ENCODE measurements at places on chromosomes 6 and 20.
A peak's percentile ranks its signal among the peaks of the same experiment; 100 is the strongest.

GRCh38 chr20:39278230-39278788 is 316.2 kb downstream of the DHX35 start:
- no peak for DNase-seq

GRCh38 chr6:135464634-135465033 is 32.9 kb downstream of the AHI1 start:
- peak; percentile 38 for DNase-seq

- peak; percentile 60 for DNase-seq
These were observed 92.1 kb upstream of the NEDD9 start for GRCh38 chr6:11324453-11325015.

DNA sequence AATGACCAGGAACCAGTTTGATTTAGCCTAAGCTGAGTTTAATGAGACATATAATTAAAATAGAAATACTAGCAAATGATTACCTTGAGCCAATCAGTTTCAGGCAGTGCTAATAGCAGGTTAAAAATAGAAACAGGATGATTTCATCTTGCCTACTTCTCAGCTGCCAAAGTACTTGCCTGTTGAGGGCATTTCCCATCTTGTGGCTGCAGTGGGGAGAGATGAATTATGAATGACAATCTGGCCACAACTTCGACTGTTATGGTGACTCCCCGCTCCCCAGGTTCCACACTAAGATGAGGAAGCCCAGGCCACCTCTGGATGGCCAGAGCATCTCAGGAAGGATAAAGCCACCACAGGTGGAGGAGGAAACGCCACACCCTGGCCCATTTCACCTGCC is 31.3 kb downstream of the MBOAT1 start:
- no peak for DNase-seq

GRCh38 chr6:169172456-169172855 is 81.2 kb downstream of the THBS2 start:
- DNase-seq = no peak

GRCh38 chr6:36641543-36641942 is 37.0 kb upstream of the CDKN1A start:
- no peak for DNase-seq

DNA sequence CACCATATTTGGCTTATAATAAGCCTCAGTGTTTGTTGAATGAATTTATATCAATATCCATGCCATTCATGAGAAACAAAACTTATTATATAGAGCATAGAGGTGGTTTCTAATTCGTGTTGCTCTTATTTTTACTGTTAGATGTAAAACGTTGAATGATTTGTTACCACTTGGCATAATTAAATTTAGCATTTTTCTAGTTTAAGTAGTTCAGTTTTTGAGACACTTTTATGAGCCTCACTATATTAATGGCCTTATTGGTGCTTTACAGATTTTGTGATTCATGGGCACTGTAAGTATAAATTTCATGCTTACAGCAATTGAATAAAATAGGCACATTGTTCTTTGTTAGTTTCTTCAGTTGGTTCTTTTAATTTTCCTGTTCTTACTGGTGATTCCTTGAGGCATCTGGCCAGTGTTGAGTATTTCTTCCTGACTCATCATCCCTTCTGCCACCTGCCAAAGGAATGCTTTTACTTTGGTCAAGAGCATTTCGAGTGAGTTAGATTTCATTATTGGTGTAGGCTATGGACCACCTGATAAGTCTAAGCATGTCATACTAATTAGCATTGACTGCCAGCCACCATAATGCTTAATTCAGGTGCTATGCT is 34.8 kb downstream of the CDKAL1 start:
- no peak for DNase-seq

- DNase-seq = no peak
These were observed 108.5 kb downstream of the PRND start for GRCh38 chr20:4830259-4830658.

GRCh38 chr6:9062596-9062995 is 627.3 kb upstream of the SLC35B3 start:
- DNase-seq = no peak

GRCh38 chr6:84798257-84798656 is 33.9 kb upstream of the TBX18 start:
- DNase-seq = no peak

DNA sequence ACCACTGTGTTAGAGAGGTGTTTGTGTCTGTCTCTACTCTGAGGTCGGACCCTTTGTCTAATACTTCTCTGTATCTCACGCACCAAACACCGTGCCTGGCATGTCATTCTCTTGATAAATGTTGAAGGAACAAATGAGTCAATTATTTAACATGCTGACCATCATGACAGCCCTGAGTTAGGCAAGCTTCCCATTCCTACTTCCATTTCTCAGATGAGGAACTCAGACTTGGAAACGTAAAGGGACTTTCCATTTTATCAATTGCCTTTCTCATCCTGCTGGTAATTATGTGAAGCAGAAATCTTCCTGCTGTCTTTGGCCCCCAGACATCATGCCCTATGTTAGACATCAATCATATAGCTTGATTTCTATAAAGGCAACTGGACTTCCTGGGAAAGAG is 227.0 kb upstream of the ECI2 start:
- no peak for DNase-seq

DNA sequence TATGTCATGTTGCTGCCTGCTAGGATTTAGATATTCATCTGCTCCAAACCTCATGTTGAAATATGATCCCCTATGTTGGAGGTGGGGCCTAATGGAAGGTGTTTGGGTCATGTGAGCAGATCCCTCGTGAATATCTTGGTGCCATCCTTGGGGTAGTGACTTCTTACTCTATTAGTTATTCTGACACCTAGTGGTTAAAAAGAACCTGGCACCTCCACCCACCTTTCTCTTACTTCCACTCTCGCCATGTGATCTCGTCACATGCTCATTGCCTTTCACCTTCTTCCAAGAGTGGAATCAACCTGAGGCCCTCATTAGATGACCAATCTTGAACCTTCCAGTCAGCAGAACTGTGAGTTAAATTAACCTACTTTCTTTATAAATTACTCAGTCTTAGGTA is 549.4 kb upstream of the SYNCRIP start:
- DNase-seq = no peak

GRCh38 chr6:80544555-80544954 is 438.1 kb downstream of the BCKDHB start:
- DNase-seq = no peak

- DNase-seq = no peak
These were observed 79.8 kb downstream of the TBC1D7 start for GRCh38 chr6:13248584-13248985.

DNA sequence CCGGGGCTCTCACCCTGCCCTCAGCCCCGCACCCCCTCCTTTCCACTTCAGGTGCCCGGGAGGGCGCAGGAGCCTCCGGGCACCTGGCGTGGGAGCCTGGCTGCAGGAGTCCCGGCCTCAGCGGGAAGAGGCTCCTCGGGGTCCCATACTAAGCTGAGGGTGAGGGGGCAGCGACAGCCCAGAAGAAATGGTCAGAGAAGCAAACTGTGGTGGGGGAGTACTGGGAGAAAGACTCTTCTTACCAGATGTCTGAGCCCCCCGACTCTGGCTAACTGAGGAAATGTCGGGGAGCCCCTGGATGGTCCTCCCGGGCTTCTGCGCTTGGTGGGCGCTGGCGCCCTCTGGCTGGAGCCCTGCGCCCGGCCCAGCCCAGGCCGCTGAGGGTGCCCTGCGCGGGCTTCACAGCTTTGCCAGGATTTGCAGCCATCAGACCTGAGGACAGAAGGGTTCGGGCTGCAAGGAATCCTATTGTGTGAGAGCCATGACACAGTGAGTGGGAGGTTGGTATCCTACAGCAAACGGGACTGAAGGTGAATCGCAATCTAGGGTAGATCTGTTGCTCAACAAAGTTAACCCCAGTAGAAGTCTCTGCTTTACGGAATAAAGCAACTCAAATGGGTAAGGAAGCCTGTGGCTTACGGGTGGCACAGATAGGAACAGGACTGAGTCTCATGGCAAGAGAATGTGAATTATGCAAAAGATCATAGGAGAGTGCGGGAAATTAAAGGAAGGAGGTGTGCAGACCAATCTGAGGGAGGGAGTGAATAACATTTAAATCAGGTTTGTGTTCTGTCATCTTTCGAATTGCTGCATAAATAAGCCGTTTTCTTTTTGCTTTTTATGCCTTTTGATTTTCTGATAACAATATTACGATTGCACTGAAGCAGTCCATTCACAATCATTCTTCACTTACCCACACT is 639 bp upstream of the RCAN2 start:
- no peak for DNase-seq

- peak; percentile 47 for DNase-seq
These were observed 8.8 kb upstream of the C20orf144 start for GRCh38 chr20:33653218-33653899.

DNA sequence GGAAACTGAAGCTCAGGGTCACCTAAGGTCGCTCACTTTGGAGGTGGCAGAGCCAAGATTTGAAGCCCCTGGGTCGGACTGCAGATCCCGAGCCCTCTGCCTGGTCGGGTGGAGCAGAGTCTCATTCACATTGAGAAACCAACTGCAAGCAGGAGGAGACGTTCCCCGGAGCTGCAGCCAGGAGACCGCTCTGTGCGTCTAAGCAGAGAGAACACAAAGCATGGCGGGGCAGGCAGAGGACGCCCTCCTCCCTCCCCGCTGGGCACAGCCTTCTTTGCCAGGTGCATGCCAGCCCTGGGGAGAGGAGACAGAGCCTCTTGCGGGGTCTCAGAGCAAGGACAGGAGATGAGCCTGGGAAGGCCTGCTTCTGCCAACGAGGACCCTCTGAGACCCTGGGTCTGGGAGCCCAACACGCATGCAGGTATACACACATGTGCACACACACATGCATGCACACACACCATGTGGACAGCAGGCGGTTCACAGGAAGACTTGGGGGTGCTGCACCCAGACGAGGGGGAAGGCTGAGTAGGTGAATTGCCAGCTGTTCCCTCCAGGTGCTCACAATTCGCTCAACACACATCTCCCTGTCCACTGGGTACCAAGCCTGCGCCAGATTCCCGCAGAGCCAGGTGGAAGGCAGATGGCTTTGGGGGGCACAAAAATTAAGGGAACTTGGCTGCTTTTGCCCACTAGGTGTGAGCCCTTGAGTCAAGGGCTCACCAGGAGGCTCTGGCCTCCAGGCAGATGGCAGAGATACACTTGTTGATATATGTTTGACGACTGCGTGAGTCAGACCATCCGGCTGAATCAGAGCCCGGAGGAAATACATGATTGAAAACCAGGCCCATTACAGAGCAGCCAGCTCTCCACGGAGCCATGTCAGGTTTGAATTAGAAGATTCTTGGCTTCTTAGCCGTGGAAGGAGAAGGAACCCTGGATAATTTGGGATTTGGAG is 5.5 kb upstream of the NTSR1 start:
- no peak for DNase-seq

DNA sequence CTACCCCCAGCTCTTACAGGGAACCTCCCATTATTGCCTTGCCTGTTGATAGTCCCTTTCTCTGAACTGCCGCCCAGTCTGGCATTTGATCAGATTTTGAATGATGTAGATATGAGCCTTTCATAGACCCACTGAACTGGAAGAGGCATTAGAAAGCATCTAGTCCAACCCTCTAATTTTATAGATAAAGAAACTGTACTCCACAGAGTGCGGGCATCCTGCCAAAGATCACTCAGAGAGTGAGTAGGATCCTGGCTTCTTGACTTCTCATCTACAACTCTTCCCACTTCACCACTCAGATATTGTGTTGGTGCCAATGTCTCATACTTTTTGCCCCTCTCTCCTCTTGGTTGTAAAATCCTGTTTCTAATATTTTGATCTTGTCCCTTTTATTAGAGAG is 179.2 kb upstream of the BMP2 start:
- no peak for DNase-seq

DNA sequence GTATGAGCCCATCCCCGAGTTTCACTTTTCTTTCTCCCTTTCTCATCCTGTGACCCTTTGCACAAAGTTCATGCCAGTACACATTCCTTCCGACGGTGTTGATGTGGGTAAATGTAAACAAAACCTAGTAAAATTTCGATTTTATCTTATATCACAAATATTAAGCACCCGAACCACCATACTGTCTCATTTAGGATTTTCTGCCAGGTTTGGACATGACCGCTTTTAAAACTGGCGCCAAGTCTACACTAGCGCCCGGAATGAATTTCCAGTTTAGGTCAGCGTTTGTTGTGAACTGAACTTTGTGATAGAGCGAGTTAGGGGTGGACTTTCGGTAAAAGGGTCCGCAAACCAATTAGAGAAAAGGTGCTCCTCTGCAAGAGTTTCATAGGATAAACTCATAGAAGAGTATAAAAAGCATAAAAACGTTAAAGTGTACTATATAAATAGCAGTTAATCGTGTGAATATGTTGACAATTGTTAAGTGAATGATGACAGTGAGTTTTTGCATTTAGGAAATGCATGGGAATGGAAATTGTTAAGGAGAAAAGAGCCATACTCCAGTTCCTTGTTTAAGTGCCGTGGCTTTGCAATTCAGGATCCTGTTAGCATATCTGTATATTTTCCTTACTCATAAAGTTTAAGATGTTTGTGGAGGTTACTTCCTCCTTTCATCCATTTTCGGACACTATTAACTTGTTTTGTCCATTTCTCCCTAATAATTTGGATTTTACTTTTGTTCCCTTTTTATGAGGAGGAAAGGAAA is 937 bp downstream of the AKAP7 start:
- no peak for DNase-seq

- no peak for DNase-seq
These were observed 66.4 kb downstream of the AFDN start for GRCh38 chr6:167892835-167893815.

GRCh38 chr6:61203966-61204496 is 1082.0 kb downstream of the KHDRBS2 start:
- DNase-seq = no peak

- DNase-seq = no peak
These were observed 43.6 kb upstream of the ASCC3 start for GRCh38 chr6:100924534-100925227.

DNA sequence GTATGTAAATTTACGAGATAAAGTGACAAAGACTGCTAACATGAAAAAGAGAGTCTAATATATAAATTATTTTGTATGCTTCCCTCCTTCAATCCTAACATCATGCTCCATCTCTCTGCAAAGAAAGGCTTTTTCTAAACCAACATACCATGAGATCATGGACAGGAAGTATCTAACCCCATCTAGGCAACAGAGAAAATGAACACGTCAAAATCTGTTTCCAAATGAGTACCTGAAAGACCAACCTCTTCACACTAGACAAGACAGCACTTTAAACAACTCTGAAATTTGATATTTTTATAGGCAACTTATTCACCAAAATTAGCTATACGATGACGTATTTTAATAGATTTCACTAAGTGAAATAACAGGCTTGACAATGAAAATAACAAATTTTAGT is 54.6 kb downstream of the MAN1A1 start:
- no peak for DNase-seq

- DNase-seq = no peak
These were observed 247.6 kb downstream of the MYLK4 start for GRCh38 chr6:2502998-2503674.

GRCh38 chr6:155224618-155225017 is 39.2 kb upstream of the CLDN20 start:
- no peak for DNase-seq

GRCh38 chr6:168545428-168545827 is 104.4 kb downstream of the SMOC2 start:
- DNase-seq = no peak

DNA sequence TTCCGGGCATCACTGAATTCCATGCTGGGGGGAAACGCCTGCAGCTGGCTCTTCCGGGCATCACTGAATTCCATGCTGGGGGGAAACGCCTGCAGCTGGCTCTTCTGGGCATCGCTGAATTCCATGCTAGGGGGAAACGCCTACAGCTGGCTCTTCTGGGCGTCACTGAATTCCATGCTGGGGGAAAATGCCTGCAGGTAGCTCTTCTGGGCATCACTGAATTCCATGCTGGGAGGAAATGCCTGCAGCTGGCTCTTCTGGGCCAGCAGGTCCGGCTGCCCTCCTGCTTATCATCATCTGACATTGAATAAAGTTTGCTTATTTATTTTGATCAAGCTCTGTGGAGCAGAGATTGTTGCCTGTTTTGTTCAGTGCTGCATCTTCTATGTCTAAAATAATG is 355.1 kb downstream of the SMOC2 start:
- no peak for DNase-seq

Data from GM12864 (cell line).